NCI-H510A (cell line): ENCODE measurements at places on chromosomes 12 and 14.

GRCh38 chr12:11725686-11726085, 76.2 kb downstream of the ETV6 start:
- no peak for DNase-seq

GRCh38 chr14:96503306-96503679, 1.1 kb downstream of the PAPOLA start:
- DNase-seq, result no peak

DNA sequence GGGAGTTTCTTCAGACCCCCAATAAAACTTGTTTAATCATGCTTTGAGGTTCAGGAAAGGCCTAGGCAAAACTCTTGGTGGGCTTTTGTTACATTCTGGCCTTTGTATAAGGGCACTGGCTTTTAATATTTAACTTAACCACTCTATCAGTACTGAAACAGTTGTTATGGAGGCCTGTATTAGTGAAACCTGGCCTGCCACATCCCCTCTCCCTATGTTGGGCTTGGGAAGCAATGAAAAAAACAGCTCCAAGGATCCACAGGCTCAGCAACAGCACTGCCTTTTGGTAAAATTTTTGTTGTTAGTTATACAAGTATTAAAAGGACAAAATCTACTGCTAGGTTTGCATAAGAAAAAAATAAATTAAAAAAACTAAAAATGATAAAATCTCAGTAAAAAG, 10.7 kb downstream of the SOAT2 start:
- DNase-seq, result no peak

DNA sequence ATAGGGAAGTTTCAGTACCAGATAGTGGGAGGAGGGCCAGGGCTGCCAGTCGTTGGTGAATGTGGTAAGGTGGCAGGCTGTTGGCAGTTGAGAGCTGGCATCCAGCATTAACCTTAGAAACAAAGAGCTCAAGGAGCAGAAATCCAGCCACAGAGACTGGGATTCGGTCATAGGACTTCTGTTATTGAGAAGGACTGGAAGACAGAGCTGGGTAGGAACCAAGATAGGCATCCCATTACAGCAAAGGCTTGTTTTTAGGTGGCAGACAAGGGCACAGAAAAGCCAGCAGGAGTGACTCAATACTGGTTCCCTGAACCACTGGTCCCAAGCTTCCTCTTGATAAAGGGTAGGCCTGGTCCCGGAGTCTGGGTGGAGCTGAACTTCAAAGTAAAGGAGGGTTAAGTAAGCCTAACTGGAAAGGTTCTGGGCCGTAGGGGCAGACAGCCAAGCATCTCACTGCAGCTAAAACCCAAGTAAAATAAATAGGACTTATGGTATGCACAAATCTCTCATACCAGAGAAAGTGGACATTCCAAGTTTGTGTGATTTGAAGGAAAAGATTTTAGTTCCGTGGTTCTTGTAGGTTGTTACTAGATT, 147.9 kb downstream of the ETV6 start:
- DNase-seq, result no peak

- DNase-seq, result no peak
Observed at GRCh38 chr14:102556098-102556677, 36.3 kb upstream of the RCOR1 start.

GRCh38 chr12:107369006-107369405, 275.7 kb upstream of the CRY1 start:
- no peak for DNase-seq
